ENCODE measurements at places on chromosomes 6 and 20.

DNA sequence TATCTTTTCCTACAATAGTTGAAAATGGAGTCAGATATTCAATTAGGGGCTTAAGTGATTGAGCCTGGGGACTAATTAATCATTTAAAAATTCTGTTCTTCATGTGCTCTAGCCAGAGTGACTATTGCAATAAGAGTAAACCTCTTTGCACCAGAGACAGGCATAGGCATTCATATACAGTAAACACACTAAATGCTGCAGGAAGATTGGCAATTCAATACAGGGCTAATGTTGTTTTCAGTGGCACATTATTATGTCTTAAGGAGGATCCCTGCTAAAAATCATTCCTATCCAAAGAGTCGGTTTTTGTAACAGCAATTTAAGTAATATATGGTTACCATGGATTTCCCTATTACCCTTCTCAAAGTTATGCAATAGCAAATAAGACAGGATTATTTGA, 1.2 kb downstream of the PDE7B start:
- no peak for DNase-seq

DNA sequence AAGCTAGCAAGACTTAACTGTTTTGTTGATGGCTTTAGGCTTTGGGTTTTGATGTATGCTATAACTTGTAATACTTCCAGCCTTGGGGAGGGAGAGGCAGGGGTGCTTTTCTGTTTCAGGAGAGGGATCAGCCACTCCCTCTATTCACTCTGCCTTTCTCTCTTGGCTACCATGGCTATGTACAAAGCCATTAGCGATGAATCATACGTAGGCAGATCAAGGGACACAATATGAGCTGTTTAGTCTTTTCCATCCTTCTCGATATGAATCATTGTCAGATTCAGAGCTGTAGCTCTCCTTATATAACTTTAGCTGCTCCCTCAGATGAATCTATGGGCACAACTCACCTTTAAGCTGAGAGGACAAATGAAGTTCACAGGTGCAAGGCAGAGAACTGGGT, 230.6 kb downstream of the TSHZ2 start:
- no peak for DNase-seq

DNA sequence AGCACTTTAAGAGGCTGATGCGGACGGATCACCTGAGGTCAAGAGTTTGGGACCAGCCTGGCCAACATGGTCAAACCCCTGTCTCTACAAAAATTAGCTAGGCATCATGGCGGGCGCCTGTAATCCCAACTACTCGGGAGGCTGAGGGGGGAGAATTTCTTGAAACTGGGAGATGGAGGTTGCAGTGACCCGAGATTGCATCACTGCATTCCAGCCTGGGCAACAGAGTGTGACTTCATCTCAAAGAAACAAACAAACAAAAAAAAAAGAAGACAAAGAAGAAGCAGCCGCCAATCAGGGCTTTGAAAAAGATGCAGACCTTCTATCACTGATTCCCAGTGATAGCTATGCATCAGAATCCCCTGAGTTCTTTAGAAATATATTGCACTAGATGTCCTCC, 56.8 kb downstream of the COL9A1 start:
- DNase-seq = no peak

GRCh38 chr6:110529355-110529754, 52.9 kb upstream of the SLC22A16 start:
- no peak for DNase-seq

GRCh38 chr6:43499028-43499815, 10.9 kb downstream of the LRRC73 start:
- DNase-seq = no peak

GRCh38 chr20:57460781-57461465, 64.0 kb downstream of the CTCFL start:
- DNase-seq = no peak

DNA sequence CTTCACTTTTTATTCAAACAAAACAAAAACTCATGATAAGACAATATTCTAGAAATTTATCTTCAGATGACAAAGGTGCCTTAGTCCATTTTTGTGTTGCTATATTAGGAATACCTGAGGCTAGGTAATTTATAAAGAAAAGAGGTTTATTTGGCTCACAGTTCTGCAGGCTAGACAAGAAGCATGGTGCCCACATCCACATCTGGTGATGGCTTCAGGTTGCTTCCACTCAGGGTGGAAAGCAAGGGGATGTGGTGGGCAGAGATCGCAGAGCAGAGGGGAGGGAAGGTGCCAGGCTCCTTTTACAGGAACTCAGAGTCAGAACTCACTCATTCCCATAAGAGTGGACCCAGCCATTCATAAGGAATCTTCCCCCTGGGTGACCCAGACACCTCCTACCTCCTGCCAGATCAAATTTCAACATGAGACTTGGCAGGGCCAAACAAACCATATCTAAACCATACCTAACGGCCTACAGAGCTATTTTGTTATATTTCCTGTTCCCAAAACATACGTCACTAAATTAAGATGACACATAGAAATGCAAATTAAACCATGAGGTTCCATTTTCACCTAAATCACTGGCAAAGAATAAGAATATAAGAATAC, 26.4 kb downstream of the ABHD12 start:
- no peak for DNase-seq

GRCh38 chr6:140346428-140346827, 972.0 kb upstream of the CITED2 start:
- no peak for DNase-seq

- DNase-seq = no peak
Measured at GRCh38 chr6:104462811-104463599, 396.7 kb downstream of the HACE1 start.

Measured in caudate nucleus (tissue), 63 donors.